LHCN-M2 (cell line): ENCODE measurements at places on chromosomes 6 and 20. TPM values are rescaled to one million over a fixed set of nuclear protein-coding genes. Genes with fewer than 3 reads are reported as not detected.

Gene MYH7B
- 0.06 TPM in 1 of 2 replicates, not detected in the other for total RNA-seq

Gene DDX43
- not detected in 2 replicates for total RNA-seq

Gene BAG2
- 16.3 and 19.6 TPM in 2 replicates for total RNA-seq

Gene BPIFA1
- total RNA-seq: not detected in 2 replicates

Gene MEP1A
- total RNA-seq: not detected in 2 replicates

Gene TLDC2
- total RNA-seq: not detected in 2 replicates
